Sciatic nerve (tissue), 2 donors: ENCODE measurements at places on chromosomes 13 and 19. TPM values are rescaled to one million over a fixed set of nuclear protein-coding genes. Genes with fewer than 3 reads are reported as not detected.

ARHGAP45 gene
- total RNA-seq, result 26.2 TPM

DNA sequence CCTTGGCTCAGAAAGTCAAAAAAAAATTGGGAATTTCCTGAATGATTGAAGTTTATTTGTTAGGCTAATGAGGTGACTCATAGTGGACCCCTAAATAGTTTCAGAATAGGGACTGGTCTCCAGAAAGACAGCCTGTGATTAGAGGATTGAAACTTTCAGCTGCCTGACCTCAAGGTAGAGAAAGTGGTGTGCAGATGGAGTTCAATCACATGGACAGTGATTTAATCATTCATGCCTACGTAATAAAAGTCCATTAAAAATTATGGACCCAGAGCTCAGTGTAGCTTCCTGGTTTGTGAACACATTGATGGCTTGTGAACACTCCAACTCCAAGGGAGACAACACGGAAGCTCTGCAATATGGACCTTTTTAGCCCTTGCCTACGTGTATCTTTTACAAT is 533.2 kb upstream of the PCDH9 start:
- DNase-seq, result no peak

- no peak for DNase-seq
Measured at GRCh38 chr19:34337739-34338138, 27.3 kb upstream of the GPI start.

GRCh38 chr19:39203372-39204341 is at the start of gene SYCN:
TSS of gene SYCN (minus strand) at chr19:39204263. CDS start at chr19:39204254, 9 bp downstream.
- no peak for DNase-seq

DNA sequence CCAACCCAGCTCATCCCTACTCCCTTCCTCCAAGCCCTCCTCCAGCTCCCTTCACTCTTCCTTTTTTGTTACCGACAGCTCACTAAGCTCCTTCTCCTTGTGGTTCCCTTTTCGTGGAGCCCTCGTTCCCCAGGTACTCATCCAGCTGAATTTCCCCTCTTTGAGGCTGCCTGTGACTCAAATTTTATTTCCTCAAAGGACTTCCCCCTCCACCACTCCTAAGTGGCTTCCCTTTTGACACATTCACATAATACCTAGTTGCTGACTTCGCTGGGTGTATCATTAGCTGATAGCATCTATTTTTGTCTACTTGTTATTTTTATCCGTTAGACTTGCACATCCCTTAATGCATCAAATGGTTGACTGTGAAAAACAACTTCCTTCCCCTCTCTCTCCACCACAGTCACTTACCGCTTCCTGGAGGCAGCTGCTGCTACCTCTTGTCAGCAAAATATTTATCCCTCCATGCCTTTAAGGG is 14.5 kb downstream of the FFAR2 start:
- no peak for DNase-seq

DNA sequence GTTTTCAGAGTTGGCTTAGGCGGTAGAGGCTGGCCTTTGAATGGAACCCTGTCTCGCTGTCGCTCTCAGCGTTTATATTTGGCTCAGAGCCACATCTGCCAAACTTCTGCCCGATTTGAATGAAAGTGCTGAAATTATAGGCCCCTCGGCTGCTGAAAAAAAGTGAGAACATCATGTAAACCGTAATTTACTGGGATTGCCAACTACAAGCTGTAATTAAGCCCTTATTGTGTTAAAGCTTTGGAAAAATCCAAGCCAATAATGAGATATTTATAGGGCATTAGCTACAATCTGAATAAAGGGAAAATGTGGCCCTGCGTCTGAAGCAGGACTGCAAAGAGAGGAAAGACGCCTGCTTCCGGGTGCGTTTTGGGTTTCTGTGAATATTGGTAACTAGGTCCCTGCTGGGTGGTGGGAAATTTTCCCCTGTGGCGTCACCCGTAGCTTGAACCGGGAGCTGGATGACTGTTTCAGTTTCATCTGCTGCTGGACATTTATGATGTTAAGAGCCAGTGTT is 9.9 kb downstream of the DNM2 start:
- no peak for DNase-seq

- no peak for DNase-seq
Measured at GRCh38 chr19:5343848-5344247, 3.2 kb upstream of the PTPRS start.
